Mesenchymal stem cell (in vitro differentiated cells and primary cell): ENCODE measurements at places on chromosomes 11 and 22.

DNA sequence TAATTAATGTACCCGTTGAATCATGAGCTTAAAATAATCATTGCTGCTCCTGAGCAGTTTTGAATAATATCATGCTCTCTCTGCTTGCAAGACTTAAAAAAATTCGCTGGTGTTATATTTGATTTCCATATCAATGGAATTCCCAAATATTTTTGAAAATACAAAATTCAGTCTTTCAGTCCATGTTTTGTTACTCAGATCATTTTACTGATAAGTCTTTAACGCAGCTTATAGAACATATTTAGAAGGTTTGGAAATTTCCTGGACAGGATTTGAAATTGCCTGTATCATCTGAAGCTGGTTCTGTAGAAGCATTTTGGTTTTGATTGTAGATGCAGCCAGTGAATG lies 1.9 kb downstream of the BMAL1 start:
- no peak for DNase-seq

DNA sequence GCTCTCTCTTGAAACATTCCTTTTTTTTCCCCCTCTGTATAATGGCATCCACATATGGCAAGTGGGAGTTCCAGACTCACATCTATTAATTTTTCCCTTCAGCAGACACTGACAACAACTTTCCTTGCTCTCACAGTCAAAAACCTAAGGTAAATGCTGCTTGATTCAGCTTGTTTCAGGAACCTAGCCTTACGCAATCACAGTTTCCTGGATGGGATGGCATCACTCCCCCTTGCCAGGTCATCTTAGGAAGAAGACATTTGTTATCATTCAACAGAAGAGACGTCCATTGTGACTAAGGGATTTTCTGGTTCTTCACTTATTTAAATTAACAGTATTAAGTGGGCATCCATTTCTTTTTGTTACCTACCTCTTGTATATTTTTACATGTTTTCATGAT lies 112.0 kb upstream of the PDGFD start:
- peak; percentile 27 for DNase-seq

GRCh38 chr22:47221840-47222615 lies 459.6 kb downstream of the TBC1D22A start:
- DNase-seq, result no peak

GRCh38 chr22:19879992-19880785 lies 25.5 kb upstream of the GNB1L start:
- DNase-seq, result no peak

DNA sequence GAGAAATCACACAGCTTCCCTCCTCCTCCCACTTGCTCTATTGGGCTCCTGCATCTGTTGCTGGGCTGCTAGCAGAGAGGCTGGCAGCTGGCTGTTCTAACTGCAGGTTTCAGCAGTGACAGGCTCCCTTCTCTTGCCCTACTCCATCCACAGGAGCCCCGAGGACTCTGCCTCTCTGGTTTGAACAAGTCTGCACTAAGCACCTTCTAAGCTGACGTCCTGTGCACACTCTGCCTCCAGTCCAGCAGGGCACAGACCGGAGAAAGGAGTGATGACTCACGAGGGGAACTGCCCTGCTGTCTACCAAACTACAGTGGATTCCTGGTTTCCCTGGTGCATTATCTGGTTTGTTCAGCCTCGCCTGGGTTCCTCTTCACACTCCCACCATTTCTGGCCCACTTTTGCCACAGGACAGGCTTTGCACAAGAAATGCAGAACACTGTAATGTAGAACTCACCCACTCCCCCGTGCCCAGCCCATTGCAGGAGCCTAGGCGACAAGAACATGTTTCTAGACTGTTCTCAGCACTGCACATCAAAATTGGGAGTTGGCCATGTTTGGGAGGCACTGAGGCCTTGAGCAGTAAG lies 26.0 kb downstream of the IL10RA start:
- DNase-seq, result peak; percentile 22

DNA sequence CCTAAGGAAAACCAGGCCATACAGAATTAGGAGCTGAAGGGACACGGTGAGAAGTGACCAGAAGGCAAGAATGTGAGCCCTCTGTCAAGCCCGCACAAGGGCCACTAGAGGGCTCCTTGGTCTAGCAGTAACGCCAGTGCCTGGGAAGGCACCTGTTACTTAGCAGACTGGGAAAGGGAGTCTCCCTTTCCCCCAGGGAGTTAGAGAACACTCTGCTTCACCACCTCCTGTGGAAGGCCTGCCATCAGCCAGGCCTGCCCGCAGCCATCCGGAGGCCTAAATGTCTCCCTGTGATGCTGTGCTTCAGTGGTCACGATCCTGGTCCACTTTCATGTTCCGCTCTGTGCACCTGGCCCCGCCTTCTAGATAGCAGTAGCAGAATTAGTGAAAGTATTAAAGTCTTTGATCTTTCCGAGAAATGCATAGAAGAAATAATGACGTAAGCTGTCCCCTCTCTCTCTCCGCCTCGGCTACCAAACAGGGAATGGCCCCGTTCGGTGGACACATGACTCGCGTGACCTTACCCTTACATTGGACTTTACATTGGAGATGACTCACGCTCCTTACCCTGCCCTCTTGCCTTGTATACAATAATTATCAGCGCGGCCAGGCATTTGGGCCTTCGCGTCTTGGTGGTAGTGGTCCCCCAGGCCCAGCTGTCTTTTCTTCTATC lies 10.7 kb upstream of the GSTP1 start:
- peak; percentile 66 for DNase-seq

- no peak for DNase-seq
Observed at GRCh38 chr11:122637541-122637940, 18.0 kb upstream of the UBASH3B start.

DNA sequence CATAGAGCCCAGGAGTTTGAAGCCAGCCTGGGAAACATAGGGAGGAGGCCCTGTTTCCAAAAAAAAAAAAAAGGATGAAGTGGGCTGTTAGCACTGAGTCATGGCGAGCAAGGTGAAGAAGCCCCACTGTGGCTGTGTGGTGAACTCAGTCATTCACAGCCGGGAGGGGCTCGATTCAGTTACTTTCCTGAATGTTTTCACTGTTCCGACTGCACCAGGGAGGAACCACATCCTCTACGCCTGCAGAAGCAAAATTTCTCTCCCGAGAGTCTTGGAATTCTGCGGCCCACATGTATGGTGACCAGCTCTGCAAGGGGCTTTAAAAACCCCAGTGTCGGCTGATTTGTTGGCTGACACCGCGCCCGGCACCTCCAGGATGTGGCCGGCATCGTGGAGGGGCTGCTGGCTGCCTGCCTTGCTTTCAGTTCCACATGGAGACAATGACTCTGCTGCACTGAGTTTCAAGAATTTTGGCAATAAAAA lies 27.8 kb upstream of the GRAMD4 start:
- DNase-seq, result no peak

DNA sequence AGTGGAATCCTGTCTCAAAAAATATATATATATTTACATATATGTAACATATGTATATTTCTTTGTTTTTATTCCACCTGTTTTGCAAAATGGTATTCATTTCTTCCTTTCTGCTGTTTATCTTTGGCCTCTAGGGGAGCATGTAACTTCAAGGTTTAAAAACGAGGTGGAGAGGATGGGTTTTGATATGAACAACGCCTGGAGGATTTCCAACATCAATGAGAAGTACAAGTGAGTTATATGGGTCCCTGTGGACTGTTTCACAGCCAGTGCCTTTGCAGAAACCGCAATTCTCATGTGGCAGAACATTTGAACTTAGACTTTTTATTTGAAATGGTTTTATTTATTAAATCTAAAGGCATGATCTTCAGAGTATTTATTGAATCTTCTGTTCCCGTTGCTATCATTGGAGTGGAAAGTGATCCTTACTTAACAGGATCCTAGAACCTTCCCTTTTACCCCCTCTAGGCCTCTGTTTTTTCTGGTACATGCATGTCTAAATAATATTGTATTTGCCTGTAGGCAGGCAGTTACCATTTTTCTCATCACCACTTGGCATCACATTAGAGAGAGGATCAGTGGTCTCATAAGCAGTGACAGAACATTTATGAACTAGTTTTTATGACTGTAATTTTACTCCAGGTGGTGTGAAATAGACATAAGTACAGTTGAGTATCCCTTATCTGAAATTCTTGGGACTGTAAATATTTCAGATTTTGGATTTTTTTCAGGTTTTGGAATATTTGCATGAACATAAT lies 81.5 kb upstream of the HORMAD2 start:
- DNase-seq, result no peak

- no peak for DNase-seq
Observed at GRCh38 chr11:20011307-20011951, 148.8 kb downstream of the DBX1 start.

DNA sequence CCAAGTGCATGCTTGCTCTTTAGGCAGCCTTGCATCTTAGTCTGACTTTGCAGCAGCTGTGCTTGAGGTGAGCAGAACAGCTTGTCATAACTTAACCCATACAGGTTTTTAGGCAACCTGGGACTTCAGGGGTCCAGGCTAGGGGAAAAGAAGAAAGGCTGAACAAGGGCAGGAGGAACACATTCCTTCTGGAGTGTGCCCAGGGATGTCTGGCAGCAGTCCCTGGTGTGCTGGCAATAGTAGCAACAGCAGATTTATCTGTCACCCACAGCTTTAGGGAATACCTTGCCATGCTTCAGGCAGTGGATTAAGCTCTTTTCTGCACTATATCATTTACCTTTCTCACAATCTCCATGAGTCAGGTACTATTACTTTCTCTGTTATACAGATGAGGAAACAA lies 513.0 kb downstream of the RAB38 start:
- no peak for DNase-seq

GRCh38 chr22:39664485-39665200 lies 94.1 kb downstream of the CACNA1I start:
- DNase-seq, result no peak

DNA sequence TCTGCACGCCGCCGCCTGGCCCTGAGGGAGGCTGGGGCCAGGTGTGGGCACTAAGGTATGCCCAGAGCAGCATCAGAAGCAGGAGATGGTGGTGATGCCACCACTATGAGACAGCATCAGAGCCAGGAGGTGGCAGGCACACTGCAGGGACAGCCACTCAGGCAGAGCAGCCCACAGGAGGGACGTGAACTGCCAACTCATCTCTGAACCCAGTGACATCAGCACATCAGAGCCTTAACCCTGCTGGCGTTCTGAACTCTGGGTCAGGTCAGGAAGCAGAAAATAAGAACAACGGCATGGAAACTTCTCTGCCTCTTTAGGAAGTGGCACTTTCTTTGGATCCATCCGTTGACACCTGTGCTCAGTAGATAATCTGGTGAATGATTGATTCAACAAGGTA lies 14.7 kb upstream of the IFT27 start:
- no peak for DNase-seq

DNA sequence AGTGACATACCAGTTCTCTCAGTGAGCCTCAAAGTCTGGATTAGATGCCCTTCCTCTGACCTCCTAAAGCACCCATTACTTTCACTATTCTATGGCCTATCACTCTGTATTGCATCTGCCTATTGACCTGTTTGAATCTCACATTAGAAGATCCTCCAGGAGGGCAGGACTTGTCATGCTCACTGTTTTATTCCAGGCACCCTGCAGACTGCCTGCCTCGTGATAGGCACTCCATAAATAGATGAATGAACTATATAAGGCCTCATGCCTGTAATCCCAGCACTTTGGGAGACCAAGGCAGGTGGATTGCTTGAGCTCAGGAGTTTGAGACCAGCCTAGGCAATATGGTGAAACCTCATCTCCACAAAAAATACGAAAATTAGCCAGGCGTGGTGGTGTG lies 160.1 kb upstream of the CADM1 start:
- DNase-seq, result no peak

DNA sequence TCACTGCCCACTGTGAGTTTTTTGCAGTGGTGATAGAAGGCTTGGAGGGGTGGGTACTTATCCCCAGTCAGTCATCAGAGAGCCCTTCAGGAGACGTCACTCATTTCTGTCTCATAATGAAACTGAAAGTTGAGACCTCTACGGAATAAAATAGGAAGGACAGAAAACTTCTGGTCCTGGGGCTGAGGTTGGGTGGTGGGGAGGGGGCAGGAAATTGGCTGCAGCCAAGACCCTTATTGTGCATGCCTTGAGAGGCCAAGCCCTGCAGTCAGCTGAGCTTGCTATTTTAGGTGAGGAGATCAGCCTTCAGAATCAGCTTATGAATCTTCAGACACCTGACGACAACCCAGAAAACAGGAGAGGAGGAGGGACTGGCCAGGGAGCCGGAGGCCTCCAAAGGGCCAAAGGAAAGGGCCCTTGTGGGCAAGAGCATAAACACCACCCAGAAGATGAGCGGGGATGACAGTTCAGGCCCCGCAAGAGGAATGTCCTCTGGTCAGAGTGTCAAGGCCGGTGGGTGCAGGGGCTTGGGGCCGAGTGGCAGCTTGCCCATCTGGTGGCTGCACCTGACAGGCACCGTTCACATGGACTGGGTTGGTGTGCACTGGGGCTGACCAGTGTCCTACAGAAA lies 17.9 kb upstream of the ADA2 start:
- DNase-seq, result no peak

GRCh38 chr22:19199479-19199878 lies 20.9 kb upstream of the SLC25A1 start:
- no peak for DNase-seq

GRCh38 chr11:35812828-35813227 lies 131.0 kb upstream of the LDLRAD3 start:
- no peak for DNase-seq

- no peak for DNase-seq
Observed at GRCh38 chr22:19770349-19771220, 10.0 kb downstream of the TBX1 start.

DNA sequence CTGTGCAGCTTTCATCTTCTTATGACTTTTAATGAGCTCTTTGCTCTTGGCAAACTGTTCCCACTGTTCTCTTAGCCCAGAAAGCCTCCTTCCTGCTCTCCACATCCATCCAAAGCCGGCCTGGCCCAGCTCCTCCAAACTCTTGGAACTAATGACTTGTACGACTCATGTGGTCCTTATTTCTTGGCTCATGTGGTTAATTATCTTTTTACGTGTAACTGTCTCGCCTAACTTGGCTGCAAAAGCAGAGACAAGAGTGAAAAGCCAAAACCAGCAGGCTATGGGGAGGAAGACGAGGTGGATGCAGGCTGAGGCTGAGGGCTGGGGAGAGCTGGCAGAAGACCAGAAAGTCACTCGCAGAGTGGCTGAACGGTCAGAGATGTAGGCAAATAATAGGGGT lies 5.5 kb downstream of the CSNK2A3 start:
- no peak for DNase-seq

- DNase-seq, result no peak
Observed at GRCh38 chr22:45602004-45602733, 69.5 kb upstream of the ATXN10 start.

- no peak for DNase-seq
Observed at GRCh38 chr11:34509336-34509876, 4.2 kb downstream of the ELF5 start.

- DNase-seq, result peak; percentile 66
Observed at GRCh38 chr11:108654994-108655631, 9.8 kb upstream of the DDX10 start.
